ENCODE measurements at places on chromosomes 6 and 20.

DNA sequence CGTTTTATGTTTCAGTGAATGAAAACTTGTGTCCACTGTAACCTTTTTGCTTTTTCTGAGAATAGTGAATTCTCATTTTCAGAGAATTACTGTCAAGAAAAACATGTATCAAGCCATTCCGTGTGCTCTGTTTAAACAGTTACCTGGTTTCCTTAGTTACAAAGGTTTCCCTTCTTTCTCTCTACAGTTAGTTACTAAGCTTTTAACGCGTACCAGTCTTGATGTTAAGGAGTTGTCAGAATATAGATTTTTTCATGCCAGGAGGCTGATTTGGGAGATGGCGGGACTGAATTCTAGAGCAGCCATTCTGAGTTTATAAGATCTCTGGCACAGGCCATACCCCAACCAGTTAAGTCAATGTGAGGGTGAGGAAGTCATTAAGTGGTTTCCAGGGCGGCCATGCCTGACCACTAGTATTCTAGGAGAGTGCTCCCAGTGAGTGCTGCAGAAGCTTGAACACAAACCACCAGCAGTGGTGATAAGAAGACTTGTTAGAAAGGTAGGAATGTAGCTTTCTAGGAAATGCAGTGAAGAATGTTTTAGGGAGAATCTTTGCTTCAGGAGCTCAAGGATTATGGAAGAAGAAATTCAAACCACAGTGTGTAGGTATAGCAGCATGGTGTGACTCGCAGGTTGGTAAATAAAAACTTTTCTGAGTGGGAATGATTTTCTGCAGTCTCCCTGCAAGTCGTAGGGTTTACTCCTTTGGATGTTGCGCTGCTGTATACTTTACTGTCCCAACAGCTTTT is 112.9 kb downstream of the JARID2 start:
- DNase-seq, result no peak

DNA sequence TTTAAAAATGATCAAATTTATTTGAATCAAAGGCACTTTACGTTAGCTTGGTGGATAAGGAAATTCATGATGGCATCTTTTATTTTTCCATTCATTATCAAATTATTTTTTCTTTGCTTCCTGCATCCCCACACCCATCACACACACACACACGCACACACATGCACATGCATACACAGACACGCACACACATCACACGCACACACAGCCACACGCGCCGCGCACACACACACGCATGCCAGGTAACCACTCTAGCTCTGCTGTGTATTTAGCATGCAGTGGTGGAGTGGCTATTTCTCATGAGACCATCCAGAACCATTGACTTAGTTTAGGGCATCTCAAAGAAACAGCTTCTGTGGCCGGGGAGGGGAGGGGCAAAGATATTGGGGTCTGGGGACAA is 47.0 kb downstream of the GNAS start:
- no peak for DNase-seq

- no peak for DNase-seq
Measured at GRCh38 chr6:35919827-35920751, 809 bp downstream of the SRPK1 start.

GRCh38 chr20:3869839-3870634 is 19.1 kb upstream of the PANK2 start:
- no peak for DNase-seq

Data from uterus (tissue), 4 donors.